ENCODE measurements at places on chromosomes 7 and 10.

DNA sequence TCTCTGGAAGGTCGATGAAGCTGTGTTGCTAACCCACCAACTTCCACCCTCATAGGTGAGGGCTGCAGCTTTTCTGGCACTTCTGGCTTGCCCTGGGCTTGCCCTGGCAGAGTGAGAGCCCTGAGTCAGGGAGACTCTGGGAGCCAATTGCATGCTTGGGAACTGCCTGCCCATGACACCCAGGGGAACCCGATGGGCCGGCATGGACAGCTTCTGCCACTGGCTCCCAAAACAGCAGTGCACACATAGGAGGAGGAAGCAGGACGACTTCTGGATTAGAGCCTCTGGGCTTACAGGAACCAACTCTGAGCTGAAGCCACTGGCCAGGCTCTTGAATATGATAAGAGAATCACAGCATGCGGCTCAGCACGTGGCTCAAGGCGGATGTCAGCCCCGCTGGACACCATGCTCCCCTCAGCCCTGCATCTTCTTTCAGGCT lies 135.2 kb upstream of the UNC5B start:
- DNase-seq, result no peak

GRCh38 chr7:29458933-29459332 lies 104.7 kb upstream of the PRR15 start:
- no peak for DNase-seq

DNA sequence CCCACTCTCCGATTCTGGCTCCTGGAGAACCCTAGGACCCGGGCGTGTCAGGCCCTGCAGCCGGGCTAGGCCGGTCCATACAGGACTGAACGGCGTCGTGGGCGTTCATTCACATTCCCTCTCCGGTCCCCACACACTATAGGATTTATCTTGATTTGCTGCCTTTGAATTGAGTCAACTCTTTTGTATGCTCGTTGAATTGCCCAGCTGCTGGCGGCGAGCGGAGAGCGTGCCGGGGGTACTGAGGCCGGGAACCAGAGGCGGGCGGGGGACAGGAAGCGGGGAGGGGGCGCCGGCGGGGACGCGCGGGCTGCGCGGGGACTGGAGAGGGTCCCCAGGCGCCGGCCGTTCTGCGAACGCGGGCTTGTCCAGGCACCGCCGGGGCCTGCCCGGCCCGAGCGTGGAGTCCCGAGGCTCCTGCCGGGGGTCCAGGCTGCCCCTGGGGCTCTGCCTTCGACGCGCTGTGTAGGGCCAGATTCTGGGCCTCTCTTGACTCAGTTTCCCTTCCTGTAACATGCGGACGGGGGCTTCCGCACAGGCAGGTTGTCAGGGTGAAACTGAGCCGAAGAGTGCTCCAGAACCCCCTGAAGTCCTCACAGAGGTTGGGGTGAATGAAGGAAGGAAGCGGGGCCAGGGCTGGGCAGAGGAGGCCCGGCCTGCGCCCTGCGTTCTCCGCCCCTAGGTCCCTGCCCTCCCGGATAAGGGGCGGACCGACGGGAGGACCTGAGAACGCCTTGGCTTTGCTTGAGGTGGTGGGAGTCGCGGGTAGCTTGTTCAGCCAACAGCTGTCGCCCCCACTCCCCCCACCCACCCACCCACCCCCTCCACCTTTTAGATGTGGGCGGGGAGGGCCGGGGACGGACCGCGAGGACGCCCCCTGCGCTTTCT lies 769 bp upstream of the ELFN1 start:
- no peak for DNase-seq

DNA sequence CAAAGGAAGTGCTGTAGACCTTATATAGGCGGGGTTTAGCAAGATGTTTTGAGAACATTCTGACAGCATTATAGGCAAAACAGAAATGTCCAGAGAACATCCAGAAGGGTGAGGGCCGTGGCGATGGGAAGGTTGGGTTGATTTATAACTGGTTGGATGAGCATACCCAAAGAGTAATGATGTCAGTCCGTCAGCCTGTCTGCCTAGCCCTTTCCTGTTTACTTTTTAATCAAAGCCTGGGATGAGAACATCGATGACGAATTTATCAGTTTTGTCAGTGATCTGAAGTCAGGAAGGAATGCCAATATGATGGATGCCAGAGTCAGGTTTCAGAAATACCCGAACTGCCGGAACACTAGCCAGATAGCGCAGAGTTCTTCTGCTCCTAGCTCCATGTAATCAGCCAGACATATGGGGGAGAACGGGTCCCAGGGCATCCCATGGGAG lies 33.8 kb upstream of the TRIM8 start:
- DNase-seq, result no peak

GRCh38 chr10:89019569-89020327 lies 29.1 kb downstream of the FAS start:
- no peak for DNase-seq

- no peak for DNase-seq
Measured at GRCh38 chr10:58806970-58807628, 294.4 kb downstream of the BICC1 start.
